ENCODE measurements at places on chromosomes 12 and 14.

- peak; percentile 98 for DNase-seq
Measured at GRCh38 chr12:108731105-108731865, at the start of gene CORO1C. Gene CORO1C, minus strand, starts transcription at chr12:108731518. Its CDS starts 30,200 bp downstream, at chr12:108701318.

DNA sequence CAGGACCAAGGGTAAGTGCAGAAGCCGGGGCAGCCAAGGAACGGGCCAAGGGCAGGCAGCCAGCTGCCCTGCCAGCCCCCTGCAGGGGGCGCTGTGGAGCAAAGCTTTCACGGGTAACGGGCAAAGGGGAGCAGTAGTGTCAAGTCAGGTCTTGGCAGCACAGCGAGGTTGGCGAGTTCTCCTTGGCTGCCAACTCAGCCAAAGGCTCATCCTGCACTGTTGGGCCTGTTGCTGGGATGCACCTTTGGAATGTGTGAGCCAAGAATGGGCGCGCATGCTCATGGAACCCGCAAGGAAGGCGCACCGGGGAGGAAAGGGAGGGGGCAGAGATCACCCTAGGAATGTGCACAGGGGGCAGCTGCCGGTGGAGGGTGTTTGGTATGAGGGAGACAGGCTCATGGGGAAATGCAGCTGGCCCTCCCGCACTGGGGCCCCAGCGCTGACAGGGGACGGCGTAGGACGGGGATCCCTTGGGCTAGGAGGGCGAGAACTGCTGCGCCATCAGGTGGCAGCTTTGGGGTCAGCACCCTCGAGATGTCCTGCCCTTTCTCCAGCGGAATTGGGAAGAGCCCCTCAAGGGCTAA is 138.0 kb downstream of the ASCL4 start:
- no peak for DNase-seq

GRCh38 chr12:79409562-79409961 is 281.2 kb downstream of the PAWR start:
- no peak for DNase-seq

DNA sequence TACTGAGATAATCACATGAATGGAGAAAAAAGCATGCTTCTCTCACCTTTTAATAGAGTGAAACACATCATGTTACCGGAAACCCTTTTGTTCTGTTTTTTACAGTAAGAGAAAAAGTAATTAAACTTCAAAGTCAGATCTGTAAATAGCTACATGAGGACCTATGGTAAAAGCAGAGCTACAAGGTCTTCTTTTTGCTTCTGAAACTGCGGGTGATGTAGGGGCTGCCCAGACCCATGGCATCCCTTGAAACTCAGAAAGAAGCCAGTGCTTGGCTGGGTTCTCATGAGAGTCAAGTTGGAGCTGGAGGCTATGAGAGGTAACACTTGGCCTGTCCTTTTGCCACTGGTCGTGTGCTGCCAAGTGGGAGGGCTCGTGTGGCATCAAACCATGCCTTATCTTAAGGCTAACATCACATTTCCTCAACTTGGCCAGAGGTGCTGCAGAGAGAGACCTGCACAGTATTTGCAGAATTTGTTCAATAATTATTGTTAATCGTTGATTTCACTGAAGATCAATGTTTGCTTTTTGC is 47.6 kb downstream of the EML1 start:
- DNase-seq, result no peak

DNA sequence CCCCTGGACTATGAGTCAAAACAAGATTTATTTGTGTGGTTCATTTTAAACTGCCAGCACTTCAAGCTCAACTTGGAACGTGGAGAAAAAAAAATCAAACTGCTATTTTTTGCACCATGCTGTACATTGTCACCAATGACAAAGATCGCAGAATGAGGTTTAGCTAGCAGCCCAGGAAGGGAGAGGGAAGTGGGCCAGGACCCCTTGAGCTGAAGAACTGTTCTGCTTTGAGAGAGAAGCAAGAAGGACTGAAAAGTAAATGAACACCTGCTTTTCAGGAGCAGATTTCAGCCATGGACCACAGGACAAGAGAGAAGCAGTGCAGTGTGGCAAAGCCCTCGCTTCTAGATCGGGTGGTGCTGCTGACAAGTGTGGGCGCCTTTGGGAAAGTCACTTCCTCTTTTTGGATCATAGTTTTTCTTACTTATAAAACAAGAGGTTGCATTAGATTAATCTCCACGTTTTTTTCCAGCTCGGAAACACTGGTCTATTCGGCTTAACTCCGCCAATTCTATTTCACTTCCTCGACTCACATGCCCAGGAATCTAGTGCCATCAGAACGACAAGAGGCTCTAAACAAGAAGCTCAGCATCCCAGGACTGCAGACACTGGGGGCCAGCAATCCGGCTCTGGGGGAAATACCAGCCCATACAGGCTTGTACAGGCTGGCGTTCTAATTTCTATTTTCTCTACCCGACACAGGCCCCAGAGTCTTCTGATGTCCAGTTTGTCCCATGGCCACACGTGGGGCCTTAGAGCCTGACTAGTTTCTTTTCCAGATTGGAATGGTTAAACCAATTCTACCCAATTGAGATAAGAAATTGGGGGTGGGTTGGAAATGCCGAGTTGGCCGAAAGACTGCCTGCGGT is 129.9 kb downstream of the CRACR2A start:
- peak; percentile 32 for DNase-seq

DNA sequence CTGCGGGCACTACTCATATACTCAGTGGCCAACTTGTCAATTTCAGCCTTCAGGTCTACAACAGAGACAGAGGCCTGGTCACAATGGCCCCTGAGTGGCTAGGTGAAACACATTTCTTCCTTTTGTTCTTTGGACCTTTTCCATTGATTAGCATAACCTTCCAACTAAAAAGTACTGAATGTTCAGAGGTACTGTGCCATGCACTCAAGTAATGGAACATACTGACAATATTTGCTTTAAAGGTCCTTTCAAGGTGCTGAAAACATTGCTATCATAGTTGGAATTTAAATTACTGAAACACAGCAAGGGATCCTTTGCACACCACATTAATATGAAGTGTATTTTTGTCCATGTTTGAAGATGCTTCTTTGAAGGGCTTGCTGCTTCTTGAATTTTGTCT is 6.1 kb upstream of the ACRBP start:
- DNase-seq, result no peak

- DNase-seq, result no peak
Measured at GRCh38 chr14:93012951-93013719, 90.2 kb downstream of the CHGA start.

DNA sequence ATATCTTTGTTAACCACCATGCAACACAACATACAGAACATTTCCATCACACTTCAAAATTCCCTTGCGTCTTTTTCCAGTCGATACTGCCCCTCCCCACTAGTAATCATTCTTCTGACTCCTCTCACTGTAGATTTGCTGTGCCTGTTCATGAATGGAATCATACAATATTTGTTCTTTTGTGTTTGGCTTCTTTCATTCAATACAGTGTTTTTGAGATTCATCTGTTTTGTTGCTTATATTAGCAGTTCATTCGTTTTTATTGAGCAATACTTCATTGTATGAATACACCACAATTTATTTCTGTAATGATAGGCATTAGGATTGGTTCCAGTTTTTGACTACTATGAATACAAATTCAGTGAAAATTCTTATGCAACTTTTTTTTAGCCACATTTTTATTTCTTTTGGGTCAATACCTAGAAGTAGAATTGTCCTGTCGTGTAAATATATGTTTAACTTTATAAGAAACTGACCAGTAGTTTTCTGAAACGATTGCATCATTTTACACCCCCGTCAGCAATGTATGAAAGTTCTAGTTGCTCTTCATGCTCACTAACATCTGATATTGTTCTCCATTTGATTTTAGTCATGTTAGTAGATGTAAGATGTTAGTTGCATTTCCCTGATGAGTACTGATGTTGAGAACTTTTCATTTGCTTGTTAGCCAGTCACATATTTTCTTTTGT is 127.5 kb downstream of the TGFB3 start:
- no peak for DNase-seq

GRCh38 chr14:90726656-90727055 is 89.6 kb downstream of the TTC7B start:
- no peak for DNase-seq

- no peak for DNase-seq
Measured at GRCh38 chr12:75190846-75191245, 18.8 kb downstream of the KCNC2 start.

DNA sequence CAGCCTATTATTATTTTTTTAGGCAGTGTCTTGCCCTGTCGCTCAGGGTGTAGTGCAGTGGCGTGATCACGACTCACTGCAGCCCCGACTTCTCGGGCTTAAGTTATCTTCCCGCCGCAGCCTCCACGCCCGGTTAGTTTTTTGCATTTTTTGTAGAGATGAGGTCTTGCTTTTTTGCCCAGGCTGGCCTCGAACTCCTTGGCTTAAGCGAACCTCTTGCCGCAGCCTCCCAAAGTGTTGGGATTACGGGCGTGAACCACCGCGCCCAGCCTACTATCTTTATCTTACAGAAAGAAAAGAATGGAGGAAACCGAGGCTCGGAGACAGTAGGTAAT is 507 bp upstream of the PTPN11 start:
- DNase-seq, result no peak

- DNase-seq, result no peak
Measured at GRCh38 chr14:84493779-84494178, 1036.2 kb upstream of the FLRT2 start.

GRCh38 chr12:47085815-47086252 is 6.1 kb upstream of the AMIGO2 start:
- DNase-seq, result no peak

DNA sequence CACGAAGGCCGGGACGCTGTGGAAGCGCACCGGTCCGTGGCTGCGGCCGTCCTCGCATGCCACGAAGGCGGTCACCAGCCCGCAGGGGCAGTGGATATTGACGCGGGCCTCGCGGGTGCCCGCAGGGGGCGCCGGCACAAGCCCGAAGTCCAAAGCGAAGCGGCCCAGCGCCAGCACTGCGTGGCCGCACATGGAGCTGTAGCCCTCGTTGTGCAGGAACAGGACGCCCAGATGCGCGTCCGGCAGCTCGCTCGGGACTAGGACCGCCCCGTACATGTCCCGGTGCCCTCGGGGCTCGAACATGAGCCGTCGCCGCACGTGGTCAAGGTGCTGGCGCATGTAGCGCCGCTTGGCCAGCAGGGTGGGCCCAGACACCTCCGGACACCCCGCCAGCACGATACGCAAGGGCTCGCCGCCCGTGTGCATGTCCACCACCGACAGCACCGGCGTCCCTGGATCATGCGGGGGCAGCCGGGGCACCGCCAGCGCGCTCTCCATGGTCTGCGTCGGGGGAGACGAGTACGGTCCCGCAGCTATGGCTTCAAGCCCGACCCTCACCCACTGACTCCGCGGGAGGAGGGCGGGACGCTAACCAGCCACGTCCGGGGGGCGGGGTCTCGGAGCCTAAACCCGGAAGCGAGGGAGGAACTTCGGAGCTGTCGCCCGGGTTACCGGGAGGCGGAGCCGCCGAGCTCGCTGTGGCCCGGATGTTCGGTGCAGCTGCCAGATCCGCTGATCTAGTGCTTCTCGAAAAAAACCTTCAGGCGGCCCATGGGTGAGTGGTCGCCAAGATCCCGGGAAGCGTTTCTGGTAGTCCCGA is at the start of the genes JKAMP and L3HYPDH:
Gene JKAMP, plus strand, starts transcription at position 699 of the 820 bp plus-strand sequence. Its CDS starts 73 bp downstream, at position 772.
Gene L3HYPDH, minus strand, starts transcription at position 590 of the 820 bp plus-strand sequence. Its CDS starts 92 bp downstream, at position 498.
- peak; percentile 99 for DNase-seq

DNA sequence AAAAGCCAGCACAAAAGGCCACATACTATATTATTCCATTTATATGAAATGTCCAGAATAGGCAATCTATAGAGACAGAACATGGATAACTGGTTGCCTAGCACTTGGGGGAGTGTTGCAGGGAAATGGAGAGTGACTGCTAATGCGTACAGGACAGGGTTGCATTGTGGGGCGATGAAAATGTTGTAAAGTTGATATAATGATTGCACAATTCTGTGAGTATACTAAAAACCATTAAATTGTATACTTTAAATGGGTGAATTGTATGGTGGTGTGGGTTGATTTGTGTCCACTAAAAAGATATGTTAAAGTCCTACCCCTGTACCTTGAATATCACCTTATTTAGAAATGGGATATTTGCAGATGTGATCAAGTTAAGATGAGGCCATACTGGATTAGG is 7.0 kb upstream of the CAPRIN2 start:
- no peak for DNase-seq

DNA sequence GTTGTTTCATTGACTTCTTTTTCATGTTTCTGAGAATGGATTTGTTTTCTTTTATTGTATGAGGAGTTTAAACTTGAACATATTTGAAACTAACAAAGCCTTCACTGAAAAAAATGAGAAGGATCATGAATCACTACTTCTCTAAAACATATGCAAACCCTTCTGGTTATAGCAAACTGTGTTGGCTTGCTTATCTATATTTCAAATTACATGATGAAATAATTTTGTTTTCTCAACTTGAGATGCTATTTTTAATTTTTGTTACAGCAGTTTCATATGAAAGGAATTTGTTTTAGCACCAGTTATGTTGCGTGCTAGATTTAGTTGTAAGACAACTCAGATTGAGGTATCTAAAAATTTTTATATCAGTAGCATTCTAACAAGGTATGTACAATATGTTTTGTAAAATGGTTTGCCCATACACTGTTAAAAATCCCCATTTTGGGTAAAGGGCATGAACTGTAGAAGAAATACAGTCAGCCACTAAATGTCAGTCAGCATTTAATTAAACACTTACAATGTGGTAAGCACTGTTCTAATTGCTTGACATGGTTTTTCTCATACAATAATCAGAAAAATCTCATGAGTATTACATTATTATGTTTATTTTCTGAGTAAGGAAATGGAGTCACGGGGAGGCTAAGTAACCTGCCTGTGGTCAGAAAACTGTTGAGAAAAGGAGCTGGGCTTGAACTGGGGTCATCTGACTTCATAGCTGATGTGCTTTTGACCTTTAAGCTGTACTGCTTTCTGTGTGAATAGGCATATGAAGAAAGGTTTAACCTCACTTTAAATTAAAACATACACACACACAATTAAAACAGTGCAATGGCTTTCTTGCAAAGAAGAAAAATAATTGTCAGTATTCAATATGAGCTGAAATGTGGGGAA is 105.7 kb downstream of the PLEKHA5 start:
- no peak for DNase-seq

DNA sequence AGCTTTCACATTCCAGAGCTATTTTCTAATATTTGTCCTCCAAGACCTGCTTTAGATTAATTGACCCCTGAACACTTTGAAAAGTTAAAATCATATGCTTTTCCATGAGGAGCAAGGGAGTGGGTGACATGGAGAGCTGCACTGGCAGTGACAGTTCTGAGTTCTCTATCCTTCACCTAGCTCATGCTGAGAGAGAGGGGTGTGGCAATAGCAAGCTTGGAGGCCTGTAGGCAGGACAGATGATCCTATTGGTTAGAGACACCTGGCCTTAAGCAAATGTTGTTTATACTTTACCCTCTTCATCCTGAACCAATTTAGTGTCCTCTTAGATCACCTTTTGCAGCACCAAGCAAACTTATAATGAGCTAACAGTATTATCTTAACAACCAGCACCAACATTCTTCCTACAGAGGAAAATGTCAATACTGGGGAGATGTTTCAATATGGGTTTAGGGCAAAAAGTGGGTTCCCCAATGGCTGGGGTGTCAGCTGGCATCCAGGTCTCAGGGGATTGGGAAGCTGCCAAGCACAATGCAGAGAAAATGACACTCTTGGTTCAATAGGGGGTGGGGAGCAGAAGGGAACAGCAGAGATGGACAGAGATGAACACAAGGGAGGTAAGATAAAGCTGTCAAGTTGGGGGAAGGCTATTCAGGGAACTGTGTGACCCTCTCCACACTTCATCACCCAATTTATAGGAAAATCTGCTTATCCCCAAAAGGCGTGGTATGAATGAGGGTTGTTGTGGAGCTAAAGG is 37.0 kb upstream of the PPM1H start:
- DNase-seq, result no peak

Measured in right forelimb (tissue), 1 donor.